ENCODE measurements at places on chromosomes 6 and 20. TPM values are rescaled to one million over a fixed set of nuclear protein-coding genes. Genes with fewer than 3 reads are reported as not detected.
A peak's percentile ranks its signal among the peaks of the same experiment; 100 is the strongest.

DNA sequence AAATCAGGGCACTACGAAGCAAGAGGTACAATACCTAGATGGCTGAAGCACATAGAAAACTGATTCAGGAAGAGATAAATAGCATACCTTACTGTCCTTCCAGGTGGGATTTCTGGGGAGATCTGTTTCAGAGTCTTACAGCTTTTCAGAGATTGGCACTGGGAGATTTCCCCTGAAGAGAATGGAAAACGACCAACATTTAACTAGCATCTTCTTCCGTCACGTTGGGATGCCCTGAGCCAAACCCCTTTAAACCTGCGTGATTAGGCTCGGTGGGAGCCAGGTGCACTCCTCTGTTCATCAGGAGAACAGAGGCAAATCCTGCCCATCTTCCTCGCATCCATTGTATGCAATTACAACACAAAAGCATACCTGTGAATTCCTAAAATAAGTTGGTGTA, 614.5 kb downstream of the HDGFL1 start:
- DNase-seq, result no peak

DNA sequence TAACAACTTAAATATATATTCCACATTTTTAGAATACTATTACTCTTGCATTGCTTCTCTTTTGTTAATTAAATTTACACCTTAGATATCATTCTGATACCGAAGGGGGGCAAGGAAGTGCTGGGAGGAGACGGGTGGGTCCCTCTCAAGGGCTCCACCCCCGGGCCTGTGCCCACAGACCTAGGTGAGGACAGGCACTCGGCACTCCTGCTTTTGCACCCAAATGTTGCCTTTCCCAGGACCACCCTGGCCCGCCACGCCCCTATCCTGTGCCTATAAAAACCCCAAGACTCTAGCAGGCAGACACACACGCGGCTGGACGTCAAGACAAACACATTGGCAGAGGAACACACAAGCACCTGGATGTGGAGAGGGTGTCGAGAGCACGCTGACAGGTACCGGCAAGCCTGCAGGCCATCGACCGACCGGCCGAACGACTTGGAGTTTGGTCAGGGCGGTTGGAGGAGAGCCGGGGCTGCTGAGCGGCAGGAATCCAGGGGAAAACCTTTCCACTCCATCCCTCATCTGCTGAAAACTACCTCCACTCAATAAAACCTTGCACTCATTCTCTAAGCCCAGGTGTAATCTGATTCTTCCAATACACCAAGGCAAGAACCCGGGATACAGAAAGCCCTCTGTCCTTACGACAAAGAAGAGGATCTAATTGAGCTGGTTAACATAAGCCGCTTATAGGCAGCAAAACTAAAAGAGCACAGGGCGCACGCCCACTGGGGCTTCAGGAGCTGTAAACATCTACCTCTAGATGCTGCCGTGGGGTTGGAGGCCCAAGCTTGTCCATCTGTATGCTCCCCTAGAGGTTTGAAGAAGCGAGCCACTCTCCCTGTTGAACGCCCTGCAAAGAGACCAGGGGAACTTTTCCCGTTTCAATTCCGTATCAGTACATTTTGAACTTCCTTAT, 197.4 kb upstream of the PRSS16 start:
- no peak for DNase-seq

DNA sequence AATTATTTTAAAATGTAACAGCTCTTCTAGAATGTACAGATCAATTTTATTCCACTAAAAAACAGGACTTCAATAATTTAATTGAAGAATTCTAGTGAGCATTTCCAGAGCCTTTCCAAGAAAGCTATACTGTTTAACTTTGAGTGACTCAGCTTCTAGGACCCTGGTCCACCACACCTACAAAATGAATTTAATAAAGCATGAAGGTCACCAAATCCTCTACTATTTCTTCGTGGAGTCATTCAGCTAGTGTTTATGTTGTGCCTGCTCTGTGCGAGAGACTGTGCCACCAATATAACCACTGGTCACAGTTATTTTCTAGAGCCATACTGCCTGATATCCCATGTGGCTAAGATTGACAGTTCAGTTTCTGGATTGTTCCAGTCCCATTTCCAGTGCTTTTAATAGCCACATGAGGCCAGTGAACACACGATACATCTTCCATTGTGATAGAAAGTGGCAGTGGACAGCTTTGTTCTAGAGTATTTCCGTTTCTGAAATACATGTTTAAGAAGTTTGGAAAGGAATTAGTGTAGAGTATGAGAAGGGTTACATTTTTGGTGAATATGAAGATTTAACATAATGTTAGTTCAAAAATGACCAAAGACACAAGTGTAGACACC, 160.7 kb downstream of the MTHFD1L start:
- no peak for DNase-seq

DNA sequence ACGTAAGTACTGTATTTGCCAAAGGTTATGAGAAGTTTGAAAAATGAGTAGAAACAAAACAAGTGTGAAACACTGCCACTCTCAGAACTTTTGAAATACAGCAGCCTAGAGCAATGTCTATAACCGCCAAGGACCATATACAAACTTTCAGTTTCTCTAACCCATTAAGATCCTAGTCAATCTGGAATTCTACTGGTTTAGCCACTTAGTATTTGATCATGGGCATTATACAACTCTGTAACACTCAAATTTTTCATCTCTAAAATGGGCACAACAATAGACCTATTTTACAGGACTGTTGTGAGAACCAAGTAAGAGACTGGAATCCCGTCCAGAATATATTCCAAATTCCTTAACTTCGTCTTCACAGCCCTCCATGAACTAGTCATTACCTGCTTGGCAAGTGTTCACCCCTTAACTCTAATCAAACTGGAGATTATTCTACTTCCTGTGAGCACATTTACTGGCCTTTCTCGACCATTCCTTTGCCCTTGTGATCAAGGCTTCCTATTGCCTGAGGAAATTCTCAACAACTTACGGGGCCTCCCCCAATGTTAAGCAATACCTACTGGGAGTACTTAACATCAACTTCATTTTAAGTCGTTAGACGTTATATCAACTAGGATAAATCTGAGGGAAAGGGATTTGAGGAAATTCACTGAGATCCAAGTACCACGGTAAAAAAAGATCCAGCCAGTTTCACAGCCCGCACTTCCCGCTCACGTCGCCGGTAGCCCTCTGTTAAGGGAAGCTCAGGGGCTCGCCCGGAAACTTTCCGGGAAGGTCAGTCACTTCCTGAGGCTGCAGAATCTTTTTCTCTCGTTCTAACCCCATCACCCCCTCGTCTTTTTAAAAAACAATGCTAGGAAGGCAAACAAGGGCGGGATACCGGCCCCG, 1.1 kb downstream of the EIF2S2 start:
- peak; percentile 71 for DNase-seq

DNA sequence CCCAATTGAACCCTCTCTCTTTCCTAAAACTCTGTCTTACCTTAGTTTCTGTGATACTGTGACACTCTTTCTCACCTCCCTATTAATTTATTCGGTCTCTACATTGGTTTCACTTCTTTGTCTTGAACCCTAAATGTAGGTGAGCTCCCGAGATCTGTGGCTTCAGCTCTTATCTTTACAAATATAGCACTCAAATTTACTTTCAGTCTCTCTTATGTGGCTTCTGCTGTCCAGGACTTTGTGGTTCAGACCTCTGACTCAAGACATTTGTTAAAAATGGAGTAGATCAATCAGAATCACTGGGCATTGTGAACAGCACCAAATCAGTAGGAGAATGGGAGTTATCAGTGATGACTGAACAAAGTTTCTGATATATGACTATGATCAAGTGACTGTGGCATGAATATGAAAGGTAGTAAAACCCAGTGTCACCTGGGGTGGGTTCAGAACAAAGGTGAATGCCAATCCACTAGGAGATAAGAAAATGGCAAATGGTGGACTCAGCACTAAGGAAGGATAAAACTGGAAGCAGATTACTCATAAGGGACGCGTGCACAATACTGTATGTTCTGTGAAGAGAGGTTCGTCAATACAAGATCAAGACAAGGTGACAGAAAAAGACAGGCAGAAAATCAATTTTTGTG, 27.2 kb downstream of the IL17F start:
- DNase-seq, result no peak

KIF13A gene
- 51.8 TPM for total RNA-seq

DNA sequence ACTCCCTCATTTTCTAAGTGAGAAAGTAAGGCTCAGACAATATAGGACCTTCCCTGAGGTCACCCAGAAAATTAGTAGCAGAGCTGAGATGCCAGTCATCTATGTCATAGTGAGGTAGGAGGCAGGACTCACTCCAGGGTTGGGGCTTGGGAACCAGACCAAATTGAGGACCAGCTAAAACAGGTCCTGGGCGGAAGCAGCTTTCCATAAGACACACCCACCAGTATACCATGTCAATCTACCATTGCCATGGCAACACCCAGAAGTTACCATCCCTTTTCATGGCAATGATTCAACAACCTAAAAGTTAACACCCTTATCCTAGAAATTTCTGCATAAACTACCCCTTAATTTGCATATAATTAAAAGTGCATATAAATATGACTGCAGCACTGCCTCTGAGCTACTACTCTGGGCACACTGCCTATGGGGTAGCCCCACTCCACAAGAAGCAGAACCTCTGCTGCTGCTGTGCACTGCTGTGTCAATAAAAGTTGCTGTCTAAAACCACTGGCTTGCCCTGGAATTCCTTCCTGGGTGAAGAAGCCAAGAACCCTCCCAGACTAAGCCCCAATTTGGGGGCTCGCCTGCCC, 30.3 kb upstream of the OCSTAMP start:
- DNase-seq, result no peak

DNA sequence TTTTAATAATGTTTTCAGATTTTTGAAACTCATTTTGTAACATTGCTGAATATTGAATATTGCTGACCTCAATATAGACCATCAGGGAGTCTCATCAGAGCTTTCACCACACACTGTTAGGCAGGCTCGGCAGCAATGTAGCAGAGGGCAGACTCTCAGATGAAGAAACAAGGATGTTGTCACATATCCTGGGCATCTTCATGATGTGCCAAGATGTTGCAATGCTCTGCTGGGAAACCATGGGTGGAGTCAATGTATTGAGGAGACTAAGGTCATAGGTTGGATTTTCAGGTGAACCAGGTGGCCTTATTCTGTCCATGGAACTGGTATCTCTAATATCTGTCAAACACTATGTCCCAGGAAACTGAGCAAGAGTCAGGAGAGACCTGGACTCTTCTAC, 27.3 kb downstream of the NR2E1 start:
- no peak for DNase-seq

CAGE1 gene
- not detected for total RNA-seq

CASS4 gene
- total RNA-seq, result 26.1 TPM

DNA sequence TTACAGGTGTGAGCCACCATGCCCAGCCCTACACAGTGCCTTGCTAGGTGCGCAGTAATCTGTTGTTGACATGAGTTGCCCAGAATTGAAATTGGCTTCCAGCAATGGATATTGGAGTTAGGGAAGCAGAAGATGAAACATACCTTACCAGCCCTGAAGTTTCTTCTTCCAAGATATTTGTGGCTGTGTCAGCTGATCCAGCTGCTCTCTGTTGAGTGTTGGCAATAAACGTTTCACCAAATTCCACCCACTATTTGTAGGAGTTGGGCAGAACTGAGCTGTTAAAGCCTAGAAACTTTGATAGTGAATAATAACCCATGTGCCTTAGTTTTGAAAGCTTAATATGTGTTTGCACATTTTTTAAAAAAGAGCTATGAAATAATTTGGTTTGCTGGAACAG, 218.2 kb upstream of the SNX9 start:
- no peak for DNase-seq

DNA sequence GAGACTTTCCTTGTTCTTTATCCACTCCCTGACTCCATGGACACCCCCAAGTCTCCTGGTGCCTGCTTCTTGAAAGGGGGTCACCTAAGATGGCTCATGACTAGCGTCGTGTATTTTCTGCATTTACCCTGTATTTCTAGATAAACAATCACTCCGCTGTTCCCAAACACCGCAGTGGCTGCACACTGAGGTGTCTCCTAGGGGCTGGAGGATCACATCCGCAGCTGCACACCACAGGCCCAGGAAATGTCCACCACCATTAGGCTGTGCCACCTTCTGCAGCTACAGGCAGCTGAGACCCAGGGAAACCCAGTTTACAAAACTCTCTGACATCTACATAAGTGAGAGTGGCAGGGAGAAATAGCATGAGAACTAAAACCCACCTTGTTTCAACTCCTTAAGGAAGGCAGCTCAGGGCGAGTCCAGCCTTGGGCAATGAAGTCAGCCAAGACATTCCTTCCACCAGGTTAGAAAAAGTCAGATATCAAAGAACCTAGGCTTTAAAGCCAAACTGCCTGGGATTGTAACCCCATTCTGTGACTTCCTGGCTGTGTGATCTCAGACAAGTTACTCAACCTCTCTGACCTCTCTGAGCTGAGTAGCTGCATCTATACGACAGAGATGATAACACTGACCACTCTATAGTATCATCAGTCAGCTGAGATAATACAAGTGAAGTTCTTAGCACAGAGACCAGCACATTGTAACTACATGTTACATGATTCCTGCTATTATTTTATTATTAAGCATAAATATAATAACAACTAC, 102.2 kb downstream of the SNX5 start:
- DNase-seq, result no peak

DNA sequence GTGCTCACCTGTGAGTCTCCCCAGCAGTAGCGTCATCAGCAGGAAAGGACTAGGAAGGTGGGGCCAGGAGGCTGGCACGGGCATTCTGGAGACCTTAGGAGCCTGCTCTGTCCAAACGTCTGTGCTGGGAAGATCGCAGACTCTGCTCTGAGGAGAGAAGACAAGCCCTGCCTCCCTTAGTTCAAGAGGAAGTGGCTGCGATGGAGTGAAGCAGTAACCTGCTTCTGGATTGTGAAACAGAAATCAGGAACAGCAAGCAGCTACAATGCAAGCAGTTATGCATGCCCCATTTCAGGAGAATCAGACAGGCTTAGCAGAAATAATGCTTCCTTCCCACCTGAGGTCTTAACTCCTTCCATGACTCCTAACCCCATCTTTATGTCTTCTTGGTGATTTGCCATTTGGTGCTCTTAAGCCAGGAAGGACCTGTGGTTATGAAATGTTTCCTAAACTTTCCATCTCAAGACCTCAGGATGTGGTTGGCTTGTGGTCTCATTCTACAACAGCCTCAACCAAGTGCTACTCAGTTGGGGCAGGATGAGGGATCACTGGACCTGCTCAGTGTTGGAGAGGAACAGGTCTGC, at the start of gene SIRPB1:
SIRPB1 (minus strand) TSS at position 149 of the 584 bp plus-strand sequence; CDS start at position 84, 65 bp downstream.
- peak; percentile 0 for DNase-seq

DNA sequence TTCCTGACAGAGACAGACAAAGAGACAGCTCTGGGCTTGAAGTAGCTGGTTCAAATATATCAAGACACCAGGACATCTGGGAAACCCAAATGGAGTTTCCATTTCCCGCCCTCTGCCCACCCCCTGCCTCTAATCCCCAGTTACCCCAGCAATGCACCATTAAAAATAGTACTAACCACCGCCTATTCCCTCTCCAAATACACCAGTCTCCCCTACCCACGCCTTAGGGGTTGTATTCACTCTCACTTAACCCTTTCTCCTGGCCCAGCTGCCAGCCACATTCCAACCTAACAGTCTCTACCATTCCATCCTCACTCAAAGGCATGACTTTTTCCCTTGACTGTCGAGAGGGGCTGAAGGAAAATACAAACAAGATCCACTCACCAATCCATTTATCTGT, 22.4 kb downstream of the GABBR1 start:
- no peak for DNase-seq

ME1 gene
- total RNA-seq, result 32.2 TPM

GRCh38 chr6:103983860-103984259, 875.9 kb downstream of the HACE1 start:
- no peak for DNase-seq

KCNQ5 gene
- 1.7 TPM for total RNA-seq
